CD4-positive, alpha-beta memory T cell (primary cell): ENCODE measurements at places on chromosomes 5 and 9. TPM values are rescaled to one million over a fixed set of nuclear protein-coding genes. Genes with fewer than 3 reads are reported as not detected.

GRCh38 chr9:105439428-105439827, 8.4 kb upstream of the FSD1L start:
- no peak for DNase-seq

GRCh38 chr5:178996156-178996555, 1.0 kb upstream of the GRM6 start:
- no peak for DNase-seq

GRCh38 chr5:81986126-81986525, 14.3 kb downstream of the ATG10 start:
- no peak for DNase-seq

GRCh38 chr5:110951373-110951791, 120.1 kb upstream of the TSLP start:
- DNase-seq, result no peak

GRCh38 chr9:37555786-37556185, 20.4 kb downstream of the FBXO10 start:
- DNase-seq, result no peak

Gene ADAMTSL1
- polyA plus RNA-seq, result not detected

DNA sequence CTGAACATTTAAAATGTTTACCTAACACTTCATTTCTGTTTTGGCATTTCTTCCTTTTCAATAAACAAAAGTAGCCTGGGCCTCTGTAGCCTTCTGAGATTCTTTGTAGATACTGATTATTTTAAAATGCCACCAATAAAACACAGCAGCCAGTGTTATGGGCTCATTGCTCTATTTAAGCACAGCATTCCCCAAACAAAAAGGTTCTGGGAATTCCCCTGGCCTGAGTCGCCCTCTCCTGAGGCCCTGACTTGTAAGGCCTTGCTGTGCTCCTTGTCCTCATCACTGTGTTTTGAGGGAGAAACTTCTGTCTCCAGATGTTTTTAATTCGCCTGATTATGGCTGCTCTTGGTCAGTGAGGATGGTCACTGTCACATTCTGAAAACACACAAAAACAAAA, 33.0 kb upstream of the CTXN3 start:
- no peak for DNase-seq

- no peak for DNase-seq
Measured at GRCh38 chr9:111815285-111816070, 20.7 kb upstream of the SHOC1 start.

DNA sequence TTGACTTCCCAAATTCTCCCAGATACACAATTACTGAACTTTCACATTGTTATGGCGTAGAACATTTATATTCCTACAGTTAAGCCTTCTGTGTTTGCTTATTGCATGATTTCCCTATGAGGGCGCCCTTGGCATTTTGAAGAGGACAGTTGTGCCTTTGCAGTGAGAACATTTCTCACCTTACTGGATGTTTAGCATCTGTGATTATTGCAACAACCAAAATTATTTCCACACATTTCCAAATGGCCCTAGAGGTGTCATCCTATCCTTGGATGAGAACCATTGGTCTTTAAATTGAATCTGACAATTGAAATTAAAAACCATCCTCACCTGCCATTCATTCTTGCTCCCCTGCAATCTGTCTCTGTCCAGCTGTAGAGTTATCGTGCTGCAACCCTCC, 104.0 kb downstream of the MAMDC2 start:
- DNase-seq, result no peak

DNA sequence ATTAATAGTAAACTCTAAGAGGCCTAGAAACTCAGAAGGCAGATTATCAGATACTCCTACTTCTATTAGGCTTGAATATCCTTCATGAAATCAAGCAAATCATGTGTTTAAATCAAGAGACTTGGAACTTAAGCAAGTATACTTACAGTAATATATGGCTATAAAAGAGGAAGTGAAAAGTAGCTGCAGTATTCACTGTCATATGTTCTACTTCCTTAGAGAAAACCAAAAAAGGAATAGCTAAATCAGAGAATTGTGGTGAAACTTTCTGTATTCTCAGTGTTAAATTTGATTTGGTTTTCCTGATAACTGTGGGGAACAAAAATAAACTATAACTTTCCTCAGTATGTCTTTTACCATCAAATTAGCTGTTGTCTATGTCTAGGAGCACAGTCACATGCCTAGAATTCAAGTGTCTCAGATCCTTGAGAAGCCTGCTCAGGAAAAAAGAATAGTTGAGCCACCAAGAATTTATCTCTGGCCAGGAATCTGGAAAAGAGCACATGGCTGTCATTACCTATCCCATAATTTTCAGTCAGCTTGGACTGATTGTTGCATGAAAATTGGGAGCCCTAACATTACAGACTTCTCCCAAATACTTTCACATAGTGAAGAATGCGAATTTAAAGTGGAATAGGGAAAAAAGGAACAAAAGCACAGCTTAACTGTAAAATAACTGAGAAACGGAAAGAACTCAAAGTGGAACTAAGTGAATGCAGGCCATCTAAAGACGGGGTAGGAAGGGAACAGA, 1.7 kb downstream of the FKBP15 start:
- no peak for DNase-seq
